ENCODE measurements at places on chromosomes 1 and 21.
A peak's percentile ranks its signal among the peaks of the same experiment; 100 is the strongest.

DNA sequence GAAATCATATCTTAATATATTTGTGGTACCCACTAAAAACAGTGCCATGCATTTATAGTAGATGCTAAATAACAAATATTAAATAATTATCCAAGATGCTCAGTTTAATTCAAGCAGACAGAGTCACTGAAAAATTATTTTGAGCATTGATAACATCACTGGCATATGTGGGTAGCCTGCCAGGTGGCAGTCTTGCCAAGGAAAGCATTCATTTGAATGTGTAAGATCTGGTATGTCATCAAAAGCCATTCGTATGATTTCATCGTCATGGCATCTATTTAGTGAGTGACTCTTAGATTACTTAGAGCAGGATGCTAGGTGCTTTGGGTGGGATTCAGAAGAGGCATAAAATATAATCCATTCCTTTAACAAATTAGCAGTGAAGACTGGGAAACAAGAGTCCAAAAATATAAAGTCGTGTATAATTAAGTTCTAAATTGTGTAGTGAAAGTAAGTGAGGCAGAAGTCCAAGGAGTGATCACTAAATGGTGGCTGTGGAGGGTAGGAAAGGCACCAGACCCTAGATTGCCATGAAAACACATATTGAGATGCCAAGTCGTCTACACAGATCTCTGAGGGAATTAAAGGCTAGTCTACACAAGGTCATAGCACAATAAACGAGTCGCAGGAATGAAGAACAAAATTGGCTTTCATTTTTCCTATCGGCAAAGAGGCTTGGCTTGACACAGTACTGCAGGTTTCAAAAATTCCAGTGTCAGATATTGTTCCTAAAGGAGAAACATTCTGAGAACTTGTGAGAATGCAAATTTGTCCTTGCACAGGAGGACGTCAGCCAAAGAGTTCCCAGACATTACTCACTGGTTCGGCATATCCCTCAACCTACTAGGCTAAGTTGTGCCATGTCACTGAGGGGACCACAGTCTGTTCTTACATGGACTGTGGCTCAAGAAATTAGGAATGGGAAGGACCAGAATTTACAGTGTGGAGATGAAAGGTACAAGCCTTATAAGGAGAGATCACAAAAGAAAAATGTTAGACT lies 130.8 kb downstream of the LYPLAL1 start:
- peak; percentile 18 for DNase-seq

GRCh38 chr1:53296117-53296749 lies 31.6 kb downstream of the LRP8 start:
- no peak for DNase-seq

- DNase-seq, result no peak
These were observed 160.2 kb downstream of the NTMT2 start for GRCh38 chr1:170305777-170306512.

DNA sequence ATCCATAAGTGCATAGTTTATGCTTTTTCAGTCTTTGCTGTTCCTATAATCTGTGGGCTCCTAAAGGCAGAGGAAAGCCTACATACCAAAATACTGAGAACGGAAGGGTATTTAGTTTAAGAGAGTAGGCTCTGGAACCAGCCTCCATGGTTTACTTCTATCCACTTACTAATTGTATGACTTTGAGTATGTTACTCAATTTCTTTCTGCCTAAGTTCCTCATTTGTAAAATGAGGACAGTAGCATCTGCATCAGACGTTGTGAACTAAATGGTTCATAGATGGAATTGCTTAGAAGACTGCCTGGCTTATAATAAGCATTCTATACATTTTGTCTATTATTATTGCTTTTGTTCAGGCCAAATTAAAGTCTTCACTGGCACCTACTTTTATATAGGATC lies 111.0 kb downstream of the NTNG1 start:
- no peak for DNase-seq

DNA sequence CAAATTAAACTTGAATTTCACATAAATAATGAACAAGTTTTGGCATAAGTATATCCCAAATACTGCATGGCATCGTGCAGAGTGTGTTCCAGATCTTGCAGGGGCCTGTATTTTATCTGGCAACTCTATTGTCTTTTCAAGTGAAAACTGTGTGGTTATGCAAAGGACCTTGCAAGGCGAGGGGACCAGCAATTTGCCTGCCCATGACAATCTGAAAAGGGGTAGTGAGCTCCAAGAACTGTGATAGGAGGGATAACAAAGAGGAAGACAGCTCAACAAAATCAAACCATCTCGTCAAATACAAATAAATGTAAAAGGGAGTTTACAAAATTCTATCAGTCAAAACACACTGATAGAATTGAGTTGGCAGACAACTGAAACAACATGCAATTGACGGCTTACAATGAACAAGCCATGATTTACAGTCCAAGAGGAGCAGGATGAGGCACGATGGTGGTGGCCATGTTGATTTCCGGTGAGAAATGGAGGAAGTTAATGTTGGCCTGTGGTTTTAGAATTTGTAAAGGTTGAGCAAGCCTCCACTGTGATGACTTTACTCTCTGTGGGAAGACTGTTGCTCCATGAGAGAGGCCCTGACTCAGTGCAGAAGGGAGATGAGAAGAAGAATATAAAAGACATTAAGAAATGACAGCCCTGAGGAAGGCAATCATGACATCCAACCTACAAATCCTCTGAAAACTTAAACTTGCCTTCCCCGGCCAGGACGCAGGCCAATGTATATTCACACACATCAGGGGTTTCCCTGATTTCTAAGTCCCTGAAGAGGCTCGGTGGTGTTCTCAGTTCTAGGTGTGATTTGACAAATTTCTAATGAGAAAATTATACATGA lies 132.2 kb downstream of the ADSS2 start:
- no peak for DNase-seq

DNA sequence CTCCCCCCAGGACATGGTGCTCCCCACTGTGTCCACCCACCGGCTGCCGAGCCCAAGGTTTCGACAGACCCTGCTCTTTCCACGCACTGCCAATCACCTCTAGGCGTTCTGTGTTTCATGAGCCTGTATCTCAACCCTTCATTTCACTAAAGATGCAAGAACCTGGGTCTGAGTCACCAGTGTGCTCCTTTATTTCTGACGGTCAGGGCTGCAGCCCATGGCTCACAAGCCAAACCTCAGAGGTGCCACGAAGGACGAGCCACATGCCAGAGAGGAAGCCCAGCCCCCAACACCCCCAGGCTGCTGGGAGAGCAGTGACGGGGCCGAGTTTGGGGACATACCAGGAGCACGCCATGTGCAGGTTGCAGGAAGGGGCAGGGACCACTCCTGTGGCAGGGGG lies 79.2 kb upstream of the ARHGEF16 start:
- no peak for DNase-seq

Data from Caki2 (cell line).